T-helper 2 cell (primary cell): ENCODE measurements at places on chromosomes 3 and 15.

DNA sequence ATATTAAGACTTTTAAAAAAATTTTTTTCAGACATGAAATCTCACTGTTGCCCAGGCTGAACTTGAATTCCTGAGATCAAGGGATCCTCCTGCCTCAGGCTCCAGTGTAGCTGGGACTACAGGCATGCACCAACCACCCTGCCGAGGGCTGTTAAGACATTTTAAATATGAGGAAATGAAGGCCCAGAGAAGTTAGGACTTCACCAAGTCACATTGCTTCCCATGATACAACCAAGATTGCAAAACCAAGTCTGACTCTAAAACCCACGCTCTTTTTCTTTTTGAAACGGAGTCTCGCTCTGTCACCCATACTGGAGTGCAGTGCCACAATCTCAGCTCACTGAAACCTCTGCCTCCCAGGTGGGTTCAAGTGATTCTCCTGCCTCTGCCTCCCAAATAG, 28.0 kb downstream of the PTPN9 start:
- DNase-seq = no peak

- no peak for DNase-seq
Measured at GRCh38 chr3:88041005-88041404, 17.8 kb downstream of the CGGBP1 start.

GRCh38 chr3:137347817-137348368, 390.1 kb downstream of the IL20RB start:
- no peak for DNase-seq

DNA sequence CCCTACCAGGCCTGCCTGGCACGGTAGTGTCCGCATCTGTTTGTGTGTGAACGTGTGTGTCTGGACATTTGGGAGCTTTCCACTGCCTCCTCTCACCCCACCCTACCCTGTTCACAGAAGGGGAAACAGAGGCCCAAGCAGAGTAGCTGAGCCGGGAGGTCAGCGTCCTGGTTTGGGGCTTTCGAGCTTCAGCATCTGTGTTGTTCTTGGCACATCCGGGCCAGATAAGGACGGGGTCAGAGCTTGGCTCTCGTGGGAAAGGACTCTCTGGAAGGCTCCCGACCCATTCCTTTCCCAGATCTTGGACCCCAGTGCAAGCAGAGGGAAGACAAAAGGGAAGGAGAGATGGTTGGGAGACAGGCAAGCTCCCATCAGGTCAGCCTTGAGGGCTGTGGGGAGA, 6.3 kb upstream of the PTH1R start:
- no peak for DNase-seq

DNA sequence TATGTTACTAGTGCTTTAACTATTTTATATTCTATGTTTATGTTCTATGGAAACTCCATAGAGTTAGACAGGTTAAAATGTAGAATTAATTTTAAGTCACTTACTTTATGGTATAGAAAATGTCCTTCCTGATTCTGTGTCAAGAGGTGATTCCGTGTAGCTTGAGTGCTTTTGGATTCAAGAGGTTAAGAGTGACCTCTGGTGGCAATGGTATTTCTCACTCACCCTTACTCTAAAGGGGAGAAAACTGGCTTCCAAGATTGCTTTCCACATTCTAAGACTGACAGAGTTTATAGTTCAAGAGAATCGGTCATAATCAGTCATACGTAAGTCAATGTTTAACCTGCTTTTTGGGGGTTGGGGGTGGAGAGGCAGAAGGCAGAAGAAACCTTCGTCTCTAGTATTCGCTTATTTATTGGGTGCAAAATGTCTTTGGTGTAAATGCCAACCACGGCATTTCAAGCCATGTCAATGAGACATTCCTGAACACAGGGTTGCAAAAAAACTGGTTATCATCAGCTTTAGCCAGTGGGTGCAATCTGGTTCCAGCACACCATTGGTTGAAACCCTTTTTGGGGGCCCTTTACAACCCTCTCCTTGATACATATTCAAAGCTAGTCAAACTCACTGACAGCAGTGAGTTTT, 92.0 kb upstream of the VGLL3 start:
- no peak for DNase-seq

GRCh38 chr15:66734961-66735908, 33.2 kb downstream of the SMAD6 start:
- DNase-seq = no peak

DNA sequence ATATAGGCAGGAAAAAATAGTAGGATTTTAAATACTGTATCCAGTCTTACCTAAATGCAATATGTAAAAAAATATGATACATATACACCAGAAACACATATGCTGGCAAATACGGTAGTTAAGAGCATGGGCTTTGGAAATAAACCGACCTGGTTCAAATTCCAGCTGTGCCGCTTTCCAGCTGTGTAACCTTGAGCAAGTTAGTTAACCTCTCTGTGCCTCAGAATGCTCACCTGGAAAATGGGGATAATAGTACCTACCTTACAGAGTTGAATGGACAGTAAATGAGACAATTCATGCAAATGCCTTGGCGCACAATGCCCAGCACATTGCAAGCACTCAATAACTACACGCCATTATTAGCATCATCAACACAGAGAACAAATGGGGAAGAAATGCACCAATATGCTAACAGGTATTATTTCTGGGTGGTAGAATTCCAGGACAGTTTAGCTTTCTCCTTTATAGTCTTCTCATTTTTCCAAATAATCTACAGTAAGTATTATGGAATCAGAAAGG, 50.6 kb downstream of the SUMF1 start:
- no peak for DNase-seq

GRCh38 chr15:96947296-96948229, 617.1 kb downstream of the NR2F2 start:
- DNase-seq = no peak
